Tibial nerve (tissue), 4 donors: ENCODE measurements at places on chromosomes 1 and 21. TPM values are rescaled to one million over a fixed set of nuclear protein-coding genes. Genes with fewer than 3 reads are reported as not detected.

- DNase-seq = no peak
Measured at GRCh38 chr1:26297791-26298124, 8.7 kb downstream of the UBXN11 start.

DNA sequence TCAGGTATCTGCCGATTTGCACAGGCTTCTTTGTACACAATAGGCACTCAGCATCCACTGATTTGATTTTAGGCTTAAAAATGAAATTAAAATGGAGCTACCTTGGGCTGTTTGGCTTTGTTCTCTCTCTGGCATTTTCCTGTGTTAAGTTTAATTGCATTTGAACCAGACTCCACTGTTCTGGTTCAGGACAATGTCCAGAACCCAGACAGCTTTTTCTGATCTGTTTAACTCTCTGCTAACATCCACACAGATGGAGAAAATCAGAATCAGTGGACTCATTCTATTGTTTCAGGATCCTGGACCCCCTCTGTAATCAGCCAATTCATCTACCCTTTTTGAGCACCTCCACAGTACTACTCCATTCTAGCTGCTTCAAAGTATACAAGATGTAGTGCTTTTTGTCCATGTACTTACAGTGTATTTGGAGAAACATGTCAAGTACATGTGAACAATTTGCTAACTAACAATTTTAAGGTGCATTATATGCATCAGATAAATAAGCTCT lies 248.1 kb downstream of the PTBP2 start:
- DNase-seq = no peak

The MFSD2A gene
- total RNA-seq = 16.2 TPM

DNA sequence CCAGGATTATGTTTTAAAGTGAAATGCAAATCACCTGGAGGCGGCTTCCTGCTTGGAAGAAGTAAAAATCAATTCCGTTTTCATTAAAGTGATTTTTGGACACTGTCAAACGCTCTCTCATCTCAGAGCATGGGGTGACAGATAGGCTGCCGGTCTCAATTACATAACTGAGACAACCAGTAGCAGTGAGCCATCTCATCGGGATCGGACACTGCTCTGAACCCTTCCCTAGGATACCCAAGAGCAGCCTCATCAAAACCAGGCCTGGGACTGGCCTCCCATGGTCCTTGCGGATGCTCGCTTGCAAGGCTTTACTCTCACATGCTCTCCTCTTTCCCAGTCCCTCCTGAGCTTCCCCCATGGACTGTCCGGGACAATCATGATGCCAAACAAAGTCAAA lies 12.1 kb downstream of the KCND3 start:
- DNase-seq = no peak

The OR2T3 gene
- total RNA-seq = not detected

The SLC45A1 gene
- total RNA-seq = 5.7 TPM

GRCh38 chr1:53326598-53327181 lies 1.2 kb downstream of the LRP8 start:
- DNase-seq = no peak

DNA sequence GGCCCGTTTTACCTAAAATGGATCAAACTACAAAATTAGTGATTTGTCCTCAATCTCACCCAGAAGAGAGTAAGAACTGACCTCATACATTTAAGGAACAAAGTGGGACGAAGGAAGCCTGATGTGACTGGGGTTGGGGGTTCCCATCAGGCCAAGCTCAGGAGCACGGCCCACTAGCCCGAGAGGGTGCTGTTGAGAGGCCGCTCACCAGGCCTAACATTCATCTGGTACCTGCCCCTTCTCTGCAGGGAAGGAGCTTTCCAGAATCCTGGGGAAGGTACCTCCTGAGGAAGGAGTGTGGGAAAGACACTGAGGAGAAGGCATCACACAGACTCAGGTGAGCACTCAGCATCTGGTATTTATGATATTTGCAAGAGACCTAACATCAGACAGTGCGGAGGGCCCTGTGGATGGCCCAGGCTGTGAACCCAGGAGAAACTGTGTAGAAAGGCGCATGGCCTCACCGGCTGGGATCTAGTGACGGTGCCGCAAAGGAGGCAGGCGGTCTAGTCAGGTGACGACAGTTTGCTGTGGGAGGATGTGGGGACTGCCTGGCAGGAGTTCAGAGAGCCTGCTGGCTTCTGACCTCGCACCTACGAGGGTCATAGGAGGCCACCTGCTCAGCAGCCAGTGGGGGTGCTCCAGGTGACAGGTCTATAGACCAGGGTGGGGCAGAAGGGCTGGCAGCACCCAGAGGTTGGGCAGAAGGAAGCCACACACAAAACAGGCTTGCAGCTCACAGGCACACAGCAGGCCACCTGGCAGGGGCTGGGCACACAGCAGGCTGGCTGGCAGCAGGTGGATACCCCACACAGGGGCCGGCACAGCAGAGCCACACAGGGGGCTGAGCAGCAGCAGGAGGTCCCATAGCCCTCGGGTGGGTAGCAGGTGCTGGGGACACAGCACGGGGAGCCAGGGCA lies 543 bp downstream of the KRTAP12-4 start:
- no peak for DNase-seq

The COL24A1 gene
- 2.5 TPM for total RNA-seq

DNA sequence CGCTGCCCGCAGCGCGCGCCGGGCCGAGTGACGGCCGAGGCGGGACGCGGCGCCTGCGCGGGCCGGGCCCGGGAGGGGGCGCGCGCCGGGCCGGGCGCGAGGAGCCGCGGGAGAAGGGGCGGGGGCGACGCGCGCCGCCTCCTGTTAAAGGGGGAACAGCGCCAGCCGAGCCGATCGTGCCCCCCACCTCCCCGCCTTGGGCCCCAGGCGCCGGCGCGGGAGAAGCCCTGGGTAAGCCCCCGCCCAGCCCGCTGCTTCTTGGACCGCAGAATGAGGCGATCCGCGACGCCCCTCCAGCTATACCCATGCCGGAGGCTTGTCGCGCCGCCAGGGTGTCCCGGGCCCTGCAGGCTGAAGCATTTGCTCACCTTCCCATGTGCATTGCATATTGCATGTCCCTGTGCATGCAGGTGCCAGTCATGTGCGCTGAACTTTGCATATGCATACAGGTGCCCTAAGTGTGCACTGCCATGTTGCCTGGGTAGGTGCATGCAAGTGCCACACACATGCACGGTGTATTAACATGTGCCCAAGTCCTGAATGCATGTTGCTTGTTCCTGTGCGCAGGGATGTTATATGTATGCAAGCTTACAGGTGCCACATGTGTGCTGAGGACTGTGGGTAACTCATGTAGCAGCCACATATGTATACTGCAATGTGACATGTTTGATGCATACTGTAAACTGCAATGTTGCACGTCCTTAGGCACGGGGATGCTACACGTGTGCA lies at the start of gene ADGRB2:
ADGRB2 (minus strand) TSS at position 29 of the 729 bp plus-strand sequence. CDS start 7,119 bp downstream, outside the sequence.
- DNase-seq = no peak

DNA sequence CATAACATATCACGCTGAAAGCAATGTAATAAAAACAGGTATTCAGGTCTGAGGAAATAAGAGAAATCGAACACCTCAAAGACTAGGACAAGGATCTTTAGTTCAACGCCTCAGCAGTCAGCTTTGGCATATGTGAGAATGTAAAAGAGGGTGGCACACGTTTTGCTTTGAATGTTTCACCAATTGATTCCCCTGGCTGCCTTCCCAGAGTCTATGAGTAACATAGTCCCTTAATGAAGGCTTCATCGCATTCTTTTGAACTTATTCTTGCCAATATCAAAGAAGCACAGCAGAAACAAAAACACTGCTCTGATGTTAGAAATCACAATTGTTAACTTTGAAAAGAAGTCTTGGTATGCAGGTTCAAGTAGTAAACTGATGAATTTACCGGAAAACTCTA lies 764.8 kb downstream of the ADGRL2 start:
- DNase-seq = peak; percentile 13

The NDUFS5 gene
- total RNA-seq = 281 TPM
